Thoracic aorta (tissue), 2 donors: ENCODE measurements at places on chromosomes 4 and X. TPM values are rescaled to one million over a fixed set of nuclear protein-coding genes. Genes with fewer than 3 reads are reported as not detected.

GRCh38 chr4:48778431-48779094 is 1.5 kb downstream of the FRYL start:
- H3K27ac ChIP-seq = peak overlapping the region; percentile 94
- no peak for DNase-seq
- H3K36me3 ChIP-seq = no peaks in the 10 kb centered on the region
- H3K4me1 ChIP-seq = peaks cover 55% of the 10 kb centered on the region
- H3K27me3 ChIP-seq = no peaks in the 10 kb centered on the region

DNA sequence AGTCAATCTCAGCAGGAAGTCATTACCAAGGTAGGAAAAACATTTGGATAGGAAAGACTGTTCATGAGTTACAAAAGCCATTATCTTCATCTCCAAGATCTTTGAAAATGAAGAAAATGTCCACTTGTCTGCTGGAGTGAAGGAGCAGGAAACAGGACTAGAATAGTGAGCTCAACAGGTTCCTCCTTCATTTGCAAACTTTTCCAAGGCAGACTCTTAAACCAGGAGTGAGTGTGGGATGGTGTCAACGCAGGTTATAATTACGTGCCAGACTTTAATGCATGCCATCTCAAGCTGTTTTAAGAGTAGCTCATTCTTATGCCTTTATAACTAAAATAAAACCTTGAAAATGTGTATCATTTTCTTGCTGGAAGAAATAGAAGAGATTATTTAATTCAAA is 3.4 kb upstream of the REELD1 start:
- no peaks in the 10 kb centered on the region for H3K27me3 ChIP-seq
- no peak for DNase-seq
- H3K4me1 ChIP-seq = no peaks in the 10 kb centered on the region
- H3K4me3 ChIP-seq = no peak overlapping the region

DNA sequence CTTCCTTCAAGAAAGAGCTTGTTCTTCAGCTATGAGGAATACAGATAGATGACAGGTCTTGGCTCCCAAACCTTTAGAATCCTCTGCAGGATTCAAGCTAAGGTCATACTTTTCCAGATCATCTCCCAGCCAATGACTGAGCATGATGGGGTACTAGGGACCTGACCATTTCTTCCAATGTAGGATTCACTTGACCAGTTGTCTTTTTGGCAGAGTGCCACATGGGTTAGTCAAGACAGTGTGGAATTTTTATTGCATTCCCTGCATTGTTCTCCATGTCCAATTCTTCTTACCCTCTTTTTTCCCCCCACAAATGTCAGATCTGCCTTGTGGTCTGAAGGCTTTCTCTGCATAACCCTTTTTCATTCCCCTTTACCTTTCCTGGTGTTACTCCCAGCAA is 99.5 kb downstream of the CCSER1 start:
- no peak overlapping the region for H3K27ac ChIP-seq
- no peaks in the 10 kb centered on the region for H3K4me1 ChIP-seq
- no peak for DNase-seq
- H3K27me3 ChIP-seq = no peaks in the 10 kb centered on the region
- H3K4me3 ChIP-seq = no peak overlapping the region

DNA sequence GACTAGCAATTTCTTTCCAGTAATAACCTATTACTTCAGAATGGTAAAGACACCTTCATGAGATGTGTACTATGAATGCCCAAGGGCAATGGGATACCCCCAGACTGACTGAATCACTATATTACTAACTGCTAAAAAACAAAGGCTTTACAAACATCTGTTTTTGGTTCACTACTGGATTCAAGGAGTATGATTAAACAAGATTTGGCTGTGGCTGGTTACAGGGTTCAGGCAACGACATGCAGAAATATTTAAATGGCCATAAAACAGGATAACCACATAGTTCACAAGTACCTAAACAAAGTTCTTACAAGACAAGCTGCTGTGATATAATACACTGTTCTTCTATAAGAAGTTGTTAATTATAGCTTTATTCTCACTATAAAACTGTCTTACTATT is 128.2 kb downstream of the FRYL start:
- H3K4me1 ChIP-seq = peaks cover 58% of the 10 kb centered on the region
- no peaks in the 10 kb centered on the region for H3K27me3 ChIP-seq

DNA sequence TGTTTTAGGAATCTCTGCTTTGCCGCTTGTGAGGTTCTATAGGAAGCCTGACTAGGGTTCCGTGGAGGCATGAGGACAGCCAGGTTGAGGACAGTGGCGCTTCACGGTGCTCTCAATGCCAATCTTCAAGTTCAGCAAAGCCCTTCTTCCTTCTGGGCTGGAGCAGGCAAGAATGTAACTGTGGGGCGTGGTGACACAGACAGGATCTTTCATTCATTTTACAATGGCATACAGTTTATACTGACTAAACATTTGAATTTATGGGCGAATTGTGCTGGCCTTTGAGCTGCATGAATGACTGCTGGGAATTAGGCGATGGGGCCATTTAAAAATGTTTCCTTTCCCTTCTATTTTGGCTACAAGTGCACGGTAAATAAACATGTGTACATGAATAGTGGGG is 2.9 kb upstream of the NHS start:
- no peaks in the 10 kb centered on the region for H3K36me3 ChIP-seq
- no peak for DNase-seq
- no peaks in the 10 kb centered on the region for H3K4me1 ChIP-seq
- no peak overlapping the region for H3K4me3 ChIP-seq
- no peak overlapping the region for H3K27ac ChIP-seq

DNA sequence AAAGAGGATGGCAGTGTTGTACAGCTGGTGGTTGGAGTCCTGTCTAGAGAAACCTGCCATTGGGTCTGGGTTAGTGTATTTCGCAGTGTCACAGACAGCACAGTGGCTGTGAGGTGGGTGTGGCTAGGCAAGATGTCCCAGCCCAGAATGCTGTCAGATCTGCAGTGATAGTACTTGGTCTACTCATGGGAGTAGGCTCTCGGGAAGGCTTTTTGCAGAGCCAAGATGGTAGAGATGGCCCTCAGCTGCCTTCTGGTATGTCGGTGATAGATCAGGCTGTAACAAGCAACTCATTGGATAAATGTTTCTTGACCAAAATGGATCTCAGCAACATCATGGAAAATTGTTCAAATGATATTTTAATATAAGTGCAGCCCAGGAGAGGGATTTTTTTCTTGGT is 84.3 kb upstream of the WDR1 start:
- no peaks in the 10 kb centered on the region for H3K36me3 ChIP-seq
- no peak overlapping the region for H3K4me3 ChIP-seq
- H3K4me1 ChIP-seq = no peaks in the 10 kb centered on the region

GRCh38 chr4:85595796-85596559 is 121.0 kb downstream of the ARHGAP24 start:
- no peak overlapping the region for H3K27ac ChIP-seq
- no peak overlapping the region for H3K4me3 ChIP-seq

DNA sequence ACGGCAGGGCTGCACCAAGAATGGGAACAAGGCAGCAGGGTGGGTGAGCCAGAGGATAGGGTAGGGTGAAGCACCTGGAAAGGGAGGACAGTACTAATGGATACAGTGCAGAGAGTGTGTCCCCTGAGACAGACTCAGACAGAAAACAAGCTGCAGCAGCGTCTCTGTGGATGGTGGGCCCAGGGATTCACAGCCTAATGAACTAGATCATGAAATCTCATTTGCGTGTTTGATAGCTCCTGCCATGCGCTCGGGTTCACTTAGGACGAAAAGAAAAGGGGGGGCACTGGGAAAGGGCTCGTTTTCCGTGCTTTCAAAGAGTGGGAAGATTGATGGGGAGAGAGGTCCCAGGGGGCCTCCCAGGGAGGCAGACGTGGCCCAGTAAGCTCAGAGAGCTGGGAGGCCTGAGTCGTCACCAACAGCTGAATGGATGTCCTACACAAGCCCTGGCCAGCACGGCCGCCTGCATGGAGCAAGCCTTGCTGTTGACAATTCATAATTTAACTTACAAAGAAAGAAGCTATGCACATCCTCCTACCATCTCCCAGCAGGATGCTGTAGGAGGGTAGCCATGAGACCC is 446.9 kb downstream of the BCOR start:
- H3K4me1 ChIP-seq = peaks cover 12% of the 10 kb centered on the region
- H3K36me3 ChIP-seq = no peaks in the 10 kb centered on the region
- no peak overlapping the region for H3K4me3 ChIP-seq
- no peak overlapping the region for H3K27ac ChIP-seq
- H3K27me3 ChIP-seq = no peaks in the 10 kb centered on the region

- H3K4me1 ChIP-seq = peaks cover 12% of the 10 kb centered on the region
- no peak for DNase-seq
- no peaks in the 10 kb centered on the region for H3K27me3 ChIP-seq
- H3K36me3 ChIP-seq = no peaks in the 10 kb centered on the region
- H3K4me3 ChIP-seq = no peak overlapping the region
- no peak overlapping the region for H3K27ac ChIP-seq
These were observed 17.7 kb upstream of the PAQR3 start for GRCh38 chr4:78956975-78957374.

DNA sequence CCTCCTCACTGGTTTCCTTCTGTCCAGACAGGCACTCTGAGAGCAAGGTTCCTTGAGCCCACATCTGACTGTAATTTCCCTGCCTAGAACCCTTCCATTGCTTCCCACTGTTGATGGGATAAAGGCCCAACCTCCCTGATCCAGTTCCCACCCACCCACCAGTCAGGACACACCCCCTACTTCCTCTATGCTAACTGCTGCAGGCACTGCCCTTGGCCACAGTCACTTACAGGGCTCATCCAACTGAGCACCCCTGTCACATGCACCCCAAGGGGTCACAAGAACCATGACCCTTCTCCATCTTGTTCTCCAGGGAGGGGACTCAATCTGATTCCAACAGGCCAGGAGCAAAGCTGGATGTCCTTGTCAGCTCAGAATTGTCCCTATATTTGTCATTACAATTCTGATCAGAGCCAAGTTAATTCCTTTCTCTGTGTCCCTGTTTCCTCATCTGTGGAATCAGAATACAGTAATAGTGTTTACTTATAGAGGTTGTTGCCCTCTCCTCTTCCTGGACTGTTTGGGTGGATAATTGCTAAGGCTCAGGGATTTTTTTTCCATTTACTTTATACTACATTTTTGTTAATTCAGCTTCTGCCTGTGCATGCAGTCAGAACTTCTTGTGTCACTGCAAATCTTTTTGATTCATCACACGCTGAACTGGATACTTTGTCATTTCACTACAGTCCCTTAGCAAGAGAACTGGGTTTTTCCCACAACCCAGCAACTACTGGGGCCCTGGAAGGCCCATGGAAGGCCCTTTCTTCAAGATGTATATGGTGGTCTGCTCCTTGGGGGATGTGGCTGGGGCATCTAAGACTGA is 105.6 kb upstream of the MAMLD1 start:
- no peak for DNase-seq
- H3K36me3 ChIP-seq = no peaks in the 10 kb centered on the region
- no peaks in the 10 kb centered on the region for H3K27me3 ChIP-seq
- H3K27ac ChIP-seq = no peak overlapping the region
- H3K4me1 ChIP-seq = peaks cover 10% of the 10 kb centered on the region

DNA sequence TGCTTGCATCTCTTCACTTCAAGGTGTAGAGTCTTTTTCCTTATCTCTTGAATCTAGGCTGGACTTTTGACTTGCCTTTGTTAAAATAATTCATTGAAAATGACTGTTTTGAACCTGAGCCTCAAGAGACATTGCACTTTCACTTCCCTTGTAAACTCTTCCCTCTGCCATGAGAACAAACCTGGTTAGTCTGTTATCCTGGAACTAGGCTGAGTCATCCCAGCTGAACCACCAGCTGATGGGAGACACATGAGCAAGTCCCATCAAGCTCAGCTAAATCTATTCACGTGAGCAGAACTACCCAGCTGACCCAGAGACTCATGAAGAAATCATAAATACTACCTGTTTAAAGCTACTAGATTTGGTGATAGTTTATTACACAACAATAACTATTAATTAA is 202.3 kb upstream of the CENPE start:
- no peaks in the 10 kb centered on the region for H3K4me1 ChIP-seq
- no peak for DNase-seq
- no peaks in the 10 kb centered on the region for H3K27me3 ChIP-seq
- no peak overlapping the region for H3K27ac ChIP-seq
- H3K36me3 ChIP-seq = no peaks in the 10 kb centered on the region

GRCh38 chrX:11366998-11367595 is 73.9 kb downstream of the AMELX start:
- no peak overlapping the region for H3K27ac ChIP-seq
- no peak overlapping the region for H3K4me3 ChIP-seq
- no peak for DNase-seq
- H3K36me3 ChIP-seq = no peaks in the 10 kb centered on the region
- H3K27me3 ChIP-seq = no peaks in the 10 kb centered on the region

- H3K4me3 ChIP-seq = no peak overlapping the region
- no peak overlapping the region for H3K27ac ChIP-seq
These were observed 34.8 kb downstream of the YIPF7 start for GRCh38 chr4:44616621-44617020.

DNA sequence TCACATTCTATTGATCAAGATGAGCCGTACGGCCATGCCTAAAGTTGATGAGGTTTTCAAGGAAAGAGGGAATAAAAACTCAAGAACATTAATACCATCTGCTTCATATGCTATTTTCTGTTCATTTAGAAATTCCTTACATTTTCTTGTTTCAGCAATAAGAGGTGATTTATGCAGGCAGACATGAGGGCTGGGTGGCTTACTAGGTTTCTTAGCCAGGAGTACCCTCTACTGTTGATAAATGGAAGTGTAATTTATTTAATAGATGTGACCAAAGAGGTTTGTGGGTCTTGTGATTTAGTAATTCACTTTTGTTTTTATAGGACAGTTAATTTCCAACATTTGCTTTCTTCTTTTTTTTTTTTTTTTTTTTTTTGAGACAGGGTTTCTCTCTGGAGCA is 6.4 kb upstream of the SMIM9 start:
- no peaks in the 10 kb centered on the region for H3K36me3 ChIP-seq
- H3K4me3 ChIP-seq = no peak overlapping the region
- DNase-seq = no peak
- H3K27me3 ChIP-seq = no peaks in the 10 kb centered on the region
- no peak overlapping the region for H3K27ac ChIP-seq

The CT83 gene
- total RNA-seq = not detected

The PAGE2B gene
- not detected for total RNA-seq

The RASL11B gene
- 5.4 TPM for total RNA-seq

The TLL1 gene
- total RNA-seq = 10.6 TPM

The FAM53A gene
- total RNA-seq = 10.9 TPM

The PKD2 gene
- 254 TPM for total RNA-seq

The FRAS1 gene
- 7.1 TPM for total RNA-seq

The SYP gene
- total RNA-seq = 3.2 TPM
